Activated CD8-positive, alpha-beta memory T cell treated with anti-CD3 and anti-CD28 coated beads for 1 hour (primary cell): ENCODE measurements at places on chromosomes 4 and X.

GRCh38 chr4:6618386-6619115 lies 21.9 kb upstream of the MRFAP1 start:
- no peak for DNase-seq

DNA sequence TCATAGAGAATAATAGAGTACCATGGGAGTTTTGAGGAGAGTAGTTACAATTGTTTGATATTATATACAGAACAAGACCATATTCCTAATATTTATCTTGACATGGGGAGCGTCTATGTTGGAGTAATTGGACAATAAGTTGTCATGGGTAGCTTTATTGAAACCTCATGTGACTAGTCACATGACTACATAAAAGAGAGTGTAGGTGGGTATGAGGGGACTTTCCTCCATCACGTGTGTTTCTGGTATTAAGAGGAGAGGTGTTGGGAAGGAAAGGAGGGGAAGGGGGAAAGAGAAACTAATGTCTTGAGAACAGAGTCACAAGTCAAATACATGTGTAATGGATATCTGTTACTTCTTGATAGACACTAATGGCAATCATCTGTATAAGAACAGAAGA lies 33.1 kb downstream of the PDLIM5 start:
- no peak for DNase-seq

GRCh38 chrX:13091111-13091765 lies 46.8 kb upstream of the FAM9C start:
- no peak for DNase-seq

- DNase-seq = no peak
Measured at GRCh38 chr4:159977907-159978617, 875.2 kb downstream of the RAPGEF2 start.

GRCh38 chrX:733961-734360 lies 103.4 kb downstream of the SHOX start:
- DNase-seq = no peak
